Fibroblast of lung (primary cell): ENCODE measurements at places on chromosomes 12 and 14.

DNA sequence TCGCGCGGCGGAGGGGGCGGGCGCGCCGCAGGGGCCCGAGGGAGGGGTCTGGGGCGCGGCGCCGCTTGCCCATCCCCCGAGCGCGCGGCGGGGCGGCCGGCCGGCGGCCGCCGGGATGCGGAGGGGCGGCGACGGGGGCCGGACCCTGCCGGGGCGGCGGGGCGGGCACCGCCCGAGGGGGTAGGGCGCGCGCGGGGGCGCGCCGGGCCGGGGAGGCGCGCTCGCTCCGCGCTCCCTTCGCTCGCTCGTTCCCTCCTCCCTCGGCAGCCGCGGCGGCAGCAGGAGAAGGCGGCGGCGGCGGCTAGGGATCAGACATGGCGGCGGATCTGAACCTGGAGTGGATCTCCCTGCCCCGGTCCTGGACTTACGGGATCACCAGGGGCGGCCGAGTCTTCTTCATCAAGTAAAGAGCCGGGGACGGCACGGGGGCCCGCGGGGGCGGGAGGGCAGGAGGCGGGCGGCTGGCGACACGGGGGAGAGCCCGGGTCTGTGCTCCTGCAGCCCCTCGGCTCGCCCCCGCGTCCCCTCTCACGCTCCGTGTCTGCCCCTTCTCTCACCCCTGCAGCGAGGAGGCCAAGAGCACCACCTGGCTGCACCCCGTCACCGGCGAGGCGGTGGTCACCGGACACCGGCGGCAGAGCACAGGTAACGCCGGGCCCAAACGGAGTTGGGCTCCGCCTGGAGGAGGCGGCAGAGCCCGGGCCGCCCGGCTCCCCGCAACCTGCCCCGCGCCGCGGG, at the start of gene PLEKHA5:
TSS of gene PLEKHA5 (plus strand) at position 248 of the 738 bp plus-strand sequence. CDS start at position 315, 67 bp downstream.
- H3K27me3 ChIP-seq: no peaks in the 10 kb centered on the region
- H3K27ac ChIP-seq: peak within 1 kb of the TSS; percentile 69
- DNase-seq: peak; percentile 64
- no peaks in the 10 kb centered on the region for H3K36me3 ChIP-seq
- no peaks in the 10 kb centered on the region for H3K4me1 ChIP-seq
- peak within 1 kb of the TSS; percentile 87 for H3K4me3 ChIP-seq

- no peaks in the 10 kb centered on the region for H3K36me3 ChIP-seq
- peak overlapping the region; percentile 39 for H3K27ac ChIP-seq
- DNase-seq: peak; percentile 74
These were observed 446 bp upstream of the ZNF641 start for GRCh38 chr12:48351022-48351708.

DNA sequence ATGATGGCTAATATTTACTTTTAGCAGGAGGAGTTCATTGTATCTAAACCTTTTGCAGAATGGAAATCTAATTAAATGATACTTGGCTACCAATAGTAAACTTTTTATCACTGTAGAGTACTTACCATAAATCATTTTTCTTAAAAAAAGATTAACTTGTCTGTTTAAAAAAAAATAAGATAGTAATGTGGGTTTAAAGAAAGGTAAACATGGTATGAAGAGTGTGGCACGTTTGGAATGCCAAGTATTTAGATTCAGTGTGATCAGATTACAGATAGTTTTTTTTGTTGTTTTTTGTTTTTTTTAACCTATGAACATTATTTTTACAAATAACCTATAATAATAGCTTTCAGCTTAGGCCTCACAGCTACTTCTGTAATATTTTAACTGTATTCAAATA, 25.8 kb downstream of the KTN1 start:
- H3K36me3 ChIP-seq: no peaks in the 10 kb centered on the region
- peaks cover 4% of the 10 kb centered on the region for H3K4me1 ChIP-seq
- no peak overlapping the region for H3K27ac ChIP-seq
- peak; percentile 57 for DNase-seq
- no peaks in the 10 kb centered on the region for H3K27me3 ChIP-seq

DNA sequence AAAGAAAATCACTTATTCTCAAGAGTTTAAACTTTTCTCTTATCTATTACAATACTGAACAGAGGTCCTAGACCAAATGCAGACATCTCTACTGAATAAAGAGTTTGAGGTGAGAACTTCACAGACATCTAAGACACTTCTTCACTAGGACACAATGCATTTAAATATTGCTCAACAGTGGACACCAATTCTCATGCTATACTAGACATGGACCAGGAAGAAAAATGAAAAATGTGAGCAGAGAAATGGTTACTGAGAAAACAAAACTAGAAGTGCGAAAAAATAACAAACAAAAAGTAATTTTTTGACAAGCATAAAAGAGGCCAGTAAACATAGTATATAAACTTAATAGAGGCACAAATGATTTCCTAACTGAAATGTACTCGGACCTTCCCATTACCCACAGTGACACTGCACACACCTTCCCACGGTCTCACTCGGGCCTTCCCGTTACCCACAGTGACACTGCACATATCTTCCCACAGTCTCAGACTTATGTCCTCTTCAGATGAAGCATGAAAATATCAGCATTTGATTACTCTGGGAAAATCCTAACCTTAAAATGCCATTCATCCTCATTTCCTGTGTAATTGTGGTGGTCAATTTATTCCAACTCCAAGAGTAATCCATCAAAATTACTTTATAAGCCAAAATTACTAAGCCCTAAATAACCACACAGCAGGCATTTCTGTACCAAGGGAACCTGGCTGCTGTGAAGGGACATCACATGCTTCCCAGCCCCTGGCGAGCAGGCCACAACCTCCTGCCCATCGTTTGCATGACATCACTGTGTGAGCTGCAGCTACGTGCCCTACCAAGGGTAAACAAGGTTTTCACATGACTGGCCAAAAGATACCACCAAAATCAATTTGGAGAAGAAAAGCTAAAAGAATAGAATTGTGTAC, 6.4 kb downstream of the SLC15A4 start:
- H3K27me3 ChIP-seq: no peaks in the 10 kb centered on the region
- H3K36me3 ChIP-seq: peaks cover 5% of the 10 kb centered on the region
- DNase-seq: peak; percentile 88
- peaks cover 9% of the 10 kb centered on the region for H3K4me1 ChIP-seq

DNA sequence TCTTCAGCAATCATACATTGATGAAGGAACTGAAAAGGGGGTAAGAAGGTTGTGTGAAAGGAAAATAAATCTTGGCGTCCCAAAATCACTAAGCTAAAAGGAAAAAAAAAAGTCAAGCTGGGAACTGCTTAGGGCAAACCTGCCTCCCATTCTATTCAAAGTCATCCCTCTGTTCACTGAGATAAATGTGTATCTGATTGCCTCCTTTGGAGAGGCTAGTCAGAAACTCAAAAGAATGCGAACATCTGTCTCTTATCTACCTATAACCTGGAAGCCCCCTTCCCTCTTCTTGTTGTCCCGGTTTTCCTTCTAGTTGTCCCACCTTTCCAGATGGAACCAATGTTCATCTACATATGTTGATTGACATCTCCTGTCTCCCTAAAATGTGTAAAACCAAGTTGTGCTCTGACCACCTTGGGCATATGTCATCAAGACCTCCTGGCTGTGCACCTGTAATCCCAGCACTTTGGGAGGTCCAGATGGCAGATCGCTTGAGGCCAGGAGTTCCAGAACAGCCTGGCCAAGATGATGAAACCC, 53.1 kb downstream of the RESF1 start:
- no peak for DNase-seq
- H3K4me1 ChIP-seq: no peaks in the 10 kb centered on the region
- H3K27me3 ChIP-seq: no peaks in the 10 kb centered on the region
- no peaks in the 10 kb centered on the region for H3K36me3 ChIP-seq

GRCh38 chr12:54991161-54991990, 6.8 kb upstream of the TESPA1 start:
- no peaks in the 10 kb centered on the region for H3K4me1 ChIP-seq
- no peak for DNase-seq
- no peak overlapping the region for H3K4me3 ChIP-seq
- no peaks in the 10 kb centered on the region for H3K27me3 ChIP-seq

DNA sequence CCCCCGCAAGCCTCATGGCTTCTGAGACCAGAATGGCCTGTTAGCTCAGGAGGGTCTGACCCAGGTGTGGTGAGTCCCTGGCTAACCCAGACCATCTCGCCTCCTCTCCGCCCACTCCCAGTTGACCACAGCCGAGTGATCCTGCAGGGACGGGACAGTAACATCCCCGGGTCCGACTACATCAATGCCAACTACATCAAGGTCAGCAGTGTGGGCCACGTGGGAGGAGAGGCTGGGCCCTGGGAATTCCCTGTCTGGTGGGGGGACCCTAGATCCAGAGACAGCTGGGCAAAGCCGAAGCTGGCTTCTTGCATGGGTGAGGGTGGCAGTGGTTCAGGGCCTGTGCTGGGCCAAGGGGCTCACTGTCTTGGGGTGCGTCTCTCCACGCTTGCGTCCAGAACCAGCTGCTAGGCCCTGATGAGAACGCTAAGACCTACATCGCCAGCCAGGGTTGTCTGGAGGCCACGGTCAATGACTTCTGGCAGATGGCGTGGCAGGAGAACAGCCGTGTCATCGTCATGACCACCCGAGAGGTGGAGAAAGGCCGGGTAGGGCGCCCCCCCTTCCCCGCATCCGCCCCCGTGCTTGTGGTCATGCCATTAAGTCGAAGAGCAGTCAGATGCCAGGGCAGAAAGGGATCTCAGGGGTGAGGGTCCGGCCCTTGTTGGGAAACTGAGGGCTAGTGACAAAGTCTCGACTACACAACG, 5.0 kb downstream of the PTPN6 start:
- no peaks in the 10 kb centered on the region for H3K36me3 ChIP-seq
- no peaks in the 10 kb centered on the region for H3K27me3 ChIP-seq
- H3K4me3 ChIP-seq: no peak overlapping the region
- H3K27ac ChIP-seq: no peak overlapping the region

- no peak overlapping the region for H3K4me3 ChIP-seq
- no peaks in the 10 kb centered on the region for H3K27me3 ChIP-seq
- no peaks in the 10 kb centered on the region for H3K36me3 ChIP-seq
- no peak for DNase-seq
These were observed 130.5 kb downstream of the ACSS3 start for GRCh38 chr12:81208187-81208911.

DNA sequence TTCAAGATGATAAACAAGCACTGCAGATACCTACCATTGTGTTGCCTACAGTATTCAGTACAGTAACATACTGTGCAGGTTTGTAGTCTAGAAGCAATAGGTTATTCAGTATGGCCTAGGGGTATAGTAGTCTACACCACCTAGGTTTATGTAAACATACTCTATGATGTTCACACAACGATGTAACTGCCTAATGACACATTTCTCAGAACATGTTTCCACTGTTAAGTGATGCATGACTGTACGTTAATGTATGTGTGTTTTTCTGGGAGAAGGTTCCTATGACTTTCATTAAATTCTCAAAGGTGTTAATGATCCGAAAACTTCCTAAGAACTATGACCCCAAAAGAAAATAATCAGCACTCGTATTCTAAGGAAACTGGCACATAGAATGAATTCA, 20.9 kb upstream of the CALM1 start:
- no peaks in the 10 kb centered on the region for H3K36me3 ChIP-seq
- no peak overlapping the region for H3K27ac ChIP-seq
- no peak for DNase-seq
- no peak overlapping the region for H3K4me3 ChIP-seq

DNA sequence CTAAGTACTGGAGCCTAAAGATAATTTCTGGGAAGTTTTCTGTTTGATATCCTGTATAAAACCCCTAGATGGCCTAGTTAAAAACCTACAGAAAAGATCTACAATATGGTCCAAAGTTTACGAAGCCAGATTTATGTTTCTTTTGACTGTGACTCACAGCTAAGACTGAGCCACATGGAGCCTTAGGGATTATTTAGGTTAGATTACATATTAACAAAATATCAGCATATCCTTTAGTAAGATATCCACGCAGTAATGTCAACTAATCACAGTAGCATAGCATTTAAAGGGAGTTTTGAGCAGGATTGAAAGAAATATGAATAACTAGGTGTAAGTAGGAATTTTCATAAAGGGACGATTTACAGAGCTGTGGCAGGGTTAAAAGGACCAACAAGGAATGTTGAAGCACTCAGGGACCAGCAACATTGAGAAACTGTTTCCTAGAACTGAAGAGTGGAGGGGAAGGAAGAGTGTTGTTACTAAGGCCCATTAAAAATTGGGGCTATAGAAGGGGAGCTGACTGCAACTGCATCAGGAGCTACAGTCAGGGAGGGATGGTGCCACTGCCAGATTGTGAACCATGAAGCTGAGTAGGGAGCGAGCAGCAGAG, 155.5 kb downstream of the DACT1 start:
- DNase-seq: no peak
- no peak overlapping the region for H3K4me3 ChIP-seq
- H3K27me3 ChIP-seq: no peaks in the 10 kb centered on the region
- no peaks in the 10 kb centered on the region for H3K36me3 ChIP-seq
- H3K4me1 ChIP-seq: no peaks in the 10 kb centered on the region
- no peak overlapping the region for H3K27ac ChIP-seq

- no peaks in the 10 kb centered on the region for H3K36me3 ChIP-seq
- no peak for DNase-seq
- H3K27me3 ChIP-seq: peaks cover 5% of the 10 kb centered on the region
- no peak overlapping the region for H3K27ac ChIP-seq
- no peak overlapping the region for H3K4me3 ChIP-seq
- no peaks in the 10 kb centered on the region for H3K4me1 ChIP-seq
These were observed 536 bp upstream of the TUNAR start for GRCh38 chr14:95875831-95876760.

- no peaks in the 10 kb centered on the region for H3K4me1 ChIP-seq
- H3K27ac ChIP-seq: no peak overlapping the region
- H3K36me3 ChIP-seq: no peaks in the 10 kb centered on the region
- DNase-seq: no peak
- peaks cover 7% of the 10 kb centered on the region for H3K27me3 ChIP-seq
- no peak overlapping the region for H3K4me3 ChIP-seq
These were observed 66.2 kb downstream of the NOC4L start for GRCh38 chr12:132210223-132211055.

GRCh38 chr14:42782754-42783153, 1176.1 kb downstream of the LRFN5 start:
- no peak overlapping the region for H3K27ac ChIP-seq
- no peak overlapping the region for H3K4me3 ChIP-seq
- H3K36me3 ChIP-seq: no peaks in the 10 kb centered on the region
- no peaks in the 10 kb centered on the region for H3K27me3 ChIP-seq
- H3K4me1 ChIP-seq: no peaks in the 10 kb centered on the region
